ENCODE measurements at places on chromosomes 7 and 10.

DNA sequence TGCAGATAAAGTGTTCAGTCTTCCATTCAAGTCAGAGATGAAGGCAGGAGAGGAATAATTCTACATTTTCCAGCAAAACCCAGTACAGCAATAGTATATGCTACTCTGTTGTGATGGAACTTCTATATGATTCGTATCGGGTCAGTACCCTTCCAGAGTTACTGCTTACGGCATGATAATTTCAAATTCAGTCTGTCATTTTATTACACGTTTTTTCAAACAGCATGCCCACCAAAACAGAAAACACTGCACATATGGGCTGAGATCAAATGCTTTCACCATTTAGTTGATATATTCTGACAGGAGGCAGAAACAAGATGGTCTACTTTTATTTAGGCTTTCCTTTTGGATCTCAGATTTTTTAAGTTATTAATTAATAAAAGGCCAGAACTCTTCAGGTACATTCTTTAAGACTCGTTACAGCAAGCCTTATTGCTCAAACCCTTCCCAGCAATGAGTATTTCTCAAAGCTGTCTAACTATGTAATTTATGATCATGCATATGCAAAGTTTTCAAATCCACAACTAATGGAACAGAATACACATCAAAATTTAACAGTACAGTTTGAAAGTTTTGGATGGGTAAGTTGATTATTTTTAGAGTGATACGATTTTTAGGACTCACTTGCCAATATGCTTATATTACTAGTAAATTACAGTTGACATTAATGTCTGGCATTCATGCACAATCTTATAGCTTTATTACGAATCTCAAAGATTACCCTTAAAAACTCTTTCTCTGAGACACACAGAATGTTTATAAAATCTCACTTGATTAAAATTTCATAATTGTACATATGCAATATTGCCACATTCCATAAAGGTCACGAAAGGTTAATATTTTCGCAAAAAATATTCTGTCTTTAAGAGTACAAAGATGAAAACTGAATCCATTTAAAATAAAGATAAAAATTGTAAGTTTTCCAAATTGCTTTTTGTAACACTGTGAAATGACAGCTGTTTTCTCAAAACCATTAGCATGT is 91.0 kb downstream of the ANK3 start:
- no peak for DNase-seq

DNA sequence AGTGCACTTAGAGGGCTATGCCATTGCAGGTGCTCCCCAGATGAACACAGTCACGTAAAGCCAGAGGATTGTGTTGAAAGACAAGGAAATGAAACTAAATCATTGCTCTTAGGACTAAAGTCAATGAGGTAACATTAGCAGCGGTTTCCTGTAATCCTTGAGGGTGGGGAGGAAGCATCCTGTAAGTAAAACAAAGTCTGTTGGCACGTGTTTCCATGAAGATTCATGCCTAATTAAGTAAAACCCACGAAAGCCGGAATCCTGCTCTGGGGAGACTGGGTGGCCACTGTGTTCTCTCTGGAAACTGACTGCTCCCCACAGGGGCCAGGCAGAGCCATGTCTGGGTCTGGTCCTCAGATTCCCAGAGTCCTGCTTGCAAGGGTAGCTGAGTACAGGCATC is 18.3 kb downstream of the STEAP1B start:
- DNase-seq: peak; percentile 8

DNA sequence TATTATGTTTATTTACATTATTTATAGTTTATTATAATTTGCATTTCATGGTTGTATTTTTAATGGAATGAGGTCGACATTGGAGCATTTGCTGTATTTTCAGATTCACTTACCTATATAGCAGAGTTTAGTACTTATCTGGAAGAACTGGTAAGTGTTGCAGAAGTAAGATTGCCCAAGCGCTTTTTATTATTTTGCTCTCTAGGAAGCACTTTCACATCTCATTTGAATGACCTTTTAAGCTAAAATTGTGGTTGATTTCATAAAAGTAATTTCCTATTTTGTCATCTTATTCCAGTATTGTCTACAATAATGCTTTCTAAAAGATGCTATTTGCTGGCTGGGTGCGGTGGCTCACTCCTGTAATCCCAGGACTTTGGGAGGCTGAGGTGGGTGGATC is 28.6 kb downstream of the SEC61A2 start:
- no peak for DNase-seq

- no peak for DNase-seq
These were observed 77.4 kb upstream of the PRR15 start for GRCh38 chr7:29486191-29486700.

GRCh38 chr10:97210543-97210960 is 24.8 kb upstream of the SLIT1 start:
- peak; percentile 28 for DNase-seq

- DNase-seq: peak; percentile 49
These were observed 10.4 kb upstream of the LMBR1 start for GRCh38 chr7:156903232-156903909.

DNA sequence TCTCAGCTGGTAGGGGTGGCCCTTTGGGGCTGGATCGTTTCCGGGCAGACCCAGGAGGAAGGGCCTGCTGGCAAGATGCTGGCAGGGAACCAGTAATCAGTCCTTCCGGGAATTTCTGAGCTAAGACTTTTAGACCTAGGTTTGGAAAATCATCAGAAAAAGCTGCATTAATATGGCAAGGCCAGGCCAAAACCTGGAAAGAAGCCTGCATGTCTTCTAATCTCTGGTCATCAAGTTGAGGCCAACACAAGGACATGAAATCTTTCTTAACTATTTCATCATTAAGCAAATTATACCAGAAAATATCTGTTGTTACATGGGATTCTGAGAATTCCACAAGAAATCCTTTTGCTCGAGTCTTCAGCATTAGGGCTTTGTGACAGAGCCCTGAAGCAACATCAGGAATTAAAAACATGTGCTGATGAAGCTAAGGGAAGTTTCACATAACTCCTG is 19.9 kb downstream of the CPA1 start:
- DNase-seq: no peak

GRCh38 chr7:94350734-94351133 is 44.0 kb upstream of the COL1A2 start:
- DNase-seq: no peak

DNA sequence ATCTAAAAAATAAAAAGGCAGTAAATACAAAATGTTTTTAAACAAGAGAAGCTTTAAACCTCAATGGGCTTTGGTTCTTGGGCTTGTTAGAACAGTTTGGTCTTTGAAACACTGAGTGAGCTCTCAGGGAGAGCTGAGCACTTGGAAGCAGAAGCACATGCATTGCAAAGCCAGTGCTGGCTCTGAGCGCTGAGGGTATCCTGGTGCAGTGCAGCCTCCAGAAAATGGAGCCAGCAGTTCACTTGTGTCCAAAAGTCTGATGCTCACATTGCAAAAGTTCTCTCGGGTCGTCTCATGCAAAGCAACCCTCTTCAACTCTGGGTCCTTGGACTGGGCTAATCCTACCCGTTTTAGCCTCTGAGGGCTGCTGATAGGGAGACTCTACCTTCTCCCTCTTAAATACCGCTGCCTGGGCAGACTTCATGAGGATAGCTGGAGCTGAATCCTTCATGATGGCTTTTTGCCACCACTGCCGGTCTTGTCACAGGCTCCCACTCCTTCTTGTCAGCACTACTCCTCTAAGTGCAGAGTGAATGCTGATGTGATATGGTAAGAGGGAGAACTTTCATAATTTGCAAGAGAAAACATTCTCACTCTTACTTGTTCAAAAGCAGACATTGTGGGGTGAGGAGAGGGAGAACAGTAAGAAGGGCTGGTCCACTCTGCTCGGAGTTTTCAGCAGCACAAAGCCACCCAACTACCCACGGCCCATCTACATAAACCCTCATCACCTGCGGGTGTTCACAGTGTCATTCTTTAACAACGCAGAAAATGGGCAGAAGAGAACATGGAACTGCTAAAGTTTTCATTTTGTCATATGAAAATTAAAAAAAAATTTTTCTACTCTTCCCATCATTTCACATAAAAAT is 42.2 kb upstream of the BMPER start:
- no peak for DNase-seq

- DNase-seq: no peak
These were observed 4.8 kb upstream of the DMTF1 start for GRCh38 chr7:87147500-87147899.

- DNase-seq: no peak
These were observed 111.3 kb downstream of the HPSE2 start for GRCh38 chr10:99124376-99124775.

GRCh38 chr10:46091080-46091827 is 45.2 kb upstream of the MSMB start:
- DNase-seq: peak; percentile 18

DNA sequence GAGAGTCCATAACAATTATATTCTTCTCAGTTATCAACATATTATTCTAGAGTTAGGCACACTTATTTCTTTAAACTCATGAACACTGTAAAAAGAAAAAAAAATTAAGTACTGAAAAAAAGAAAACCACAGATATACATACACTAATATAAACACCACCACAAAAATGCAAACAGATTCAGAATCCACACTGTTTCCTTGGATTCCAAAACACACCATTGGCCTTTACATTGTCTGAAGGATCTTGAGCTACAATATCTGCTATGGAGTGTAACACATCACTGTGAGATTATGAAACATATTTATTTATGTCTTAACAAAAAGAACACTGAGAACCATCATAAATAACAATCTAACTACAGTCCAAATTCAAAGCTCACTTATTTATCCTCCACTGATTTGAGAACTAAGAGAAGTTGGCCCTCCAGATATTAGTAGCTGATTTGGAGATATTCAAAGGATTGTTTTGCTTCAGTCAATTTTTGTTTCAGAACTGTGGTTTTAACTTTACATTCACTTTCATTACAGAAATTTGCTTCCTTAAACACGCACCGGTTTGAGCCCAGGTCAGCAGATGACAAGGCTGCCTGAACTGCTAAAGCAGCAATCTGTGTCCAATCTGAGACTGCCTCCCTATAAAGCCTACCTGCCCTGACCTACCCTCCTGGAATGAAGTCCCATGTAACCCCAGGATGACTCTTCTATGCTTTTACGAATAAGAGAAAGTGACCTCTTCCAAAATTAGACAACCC is 47.0 kb upstream of the CDK1 start:
- DNase-seq: peak; percentile 14

DNA sequence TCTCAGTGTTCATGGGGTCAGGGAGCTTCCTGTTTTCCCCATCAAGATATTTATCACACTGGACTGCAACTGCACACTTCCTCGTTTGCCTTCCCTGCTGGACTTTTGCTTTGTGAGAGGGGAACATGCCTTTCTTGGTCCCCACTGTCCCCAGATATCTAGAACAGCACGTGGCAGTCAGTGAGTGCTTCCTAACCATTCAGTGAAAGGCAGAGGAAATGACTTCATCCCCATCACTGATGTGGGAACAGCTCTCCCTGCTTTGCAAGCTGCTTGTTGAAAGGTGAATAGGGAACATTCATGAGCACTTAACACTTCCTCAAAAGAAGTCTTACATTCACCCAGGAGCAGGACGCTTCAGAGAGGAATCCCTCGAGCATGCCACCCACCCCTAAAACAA is 135.4 kb downstream of the MYOF start:
- no peak for DNase-seq

GRCh38 chr7:23472956-23473843 is 2.9 kb upstream of the IGF2BP3 start:
- no peak for DNase-seq

DNA sequence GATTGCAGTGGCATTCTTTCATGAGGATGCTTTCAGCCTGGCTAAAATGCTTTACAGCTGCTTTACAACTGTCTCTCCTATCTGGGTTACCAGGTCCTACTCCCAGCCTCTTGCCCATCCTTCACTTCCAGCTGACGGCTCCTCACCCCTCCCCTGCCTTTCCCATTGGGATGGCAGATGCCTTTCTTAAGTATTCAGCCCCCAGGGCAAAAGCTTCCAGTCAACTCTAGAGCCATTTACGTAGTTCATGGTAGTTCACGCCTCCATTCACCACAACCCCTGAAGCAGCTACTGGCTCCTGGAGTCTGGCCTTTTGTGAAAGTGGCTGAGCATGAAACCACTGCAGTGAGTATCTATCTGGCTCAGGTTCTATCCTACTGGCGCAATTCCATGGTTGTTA is 17.2 kb upstream of the BMPER start:
- no peak for DNase-seq

DNA sequence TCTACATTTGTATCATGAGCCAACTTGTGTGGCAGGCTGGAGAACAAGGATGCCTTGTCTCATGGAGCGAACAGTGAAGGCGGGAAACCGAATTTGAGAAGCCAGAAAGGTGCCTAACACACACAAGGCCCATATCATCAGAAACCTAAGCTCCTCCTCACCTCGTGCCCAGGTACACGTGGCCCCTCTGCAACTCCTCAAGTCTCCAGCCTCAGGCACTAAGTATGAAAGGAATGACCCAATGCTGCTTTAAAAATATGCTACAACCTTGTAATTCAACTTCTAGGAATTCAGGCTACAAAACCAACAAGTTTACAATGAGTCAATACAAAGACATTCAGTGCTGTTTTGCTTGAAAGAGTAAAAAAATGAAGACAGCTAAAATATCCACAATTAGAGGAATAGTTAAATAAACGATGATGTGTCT is 95.7 kb downstream of the CDK6 start:
- DNase-seq: no peak

GRCh38 chr10:102450374-102451104 is 804 bp downstream of the C10orf95 start:
- peak; percentile 93 for DNase-seq

DNA sequence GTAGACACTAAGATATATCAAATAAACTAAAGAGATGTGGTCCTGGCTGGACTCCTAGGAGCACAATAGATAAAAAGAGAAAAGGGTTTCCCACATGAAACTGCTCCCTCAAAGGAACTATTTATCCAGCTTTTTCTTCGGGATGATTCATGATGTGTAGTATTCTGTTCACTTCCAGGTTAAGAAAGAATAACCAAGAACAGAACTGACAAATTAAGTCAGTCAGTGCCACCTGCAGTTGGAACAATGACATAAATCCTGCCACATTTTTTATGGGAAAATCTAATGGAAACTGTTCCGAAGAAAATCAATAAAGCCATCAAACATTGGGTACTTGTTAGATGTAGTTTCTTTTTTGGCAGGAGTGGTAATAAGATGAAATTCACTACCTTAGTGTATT is 87.1 kb downstream of the POLR1F start:
- no peak for DNase-seq

DNA sequence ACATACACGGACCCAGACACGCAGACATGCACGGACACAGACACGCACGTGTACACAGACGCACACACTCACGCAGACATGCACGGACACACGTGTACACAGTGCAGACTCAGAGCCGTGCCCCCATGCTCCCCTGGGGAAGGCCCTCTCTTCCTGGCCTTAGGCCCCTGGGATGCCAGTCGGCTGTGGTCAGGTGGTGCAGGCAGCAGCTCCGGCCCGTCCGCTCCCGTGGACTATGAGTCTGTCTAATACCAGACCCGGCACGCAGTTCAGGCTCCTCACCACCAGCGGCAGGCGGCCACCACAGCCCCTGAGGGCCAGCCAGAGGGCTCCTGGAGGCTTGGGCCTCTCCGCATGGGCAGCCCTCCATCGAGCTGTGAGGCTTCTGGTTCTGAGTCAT is 52.0 kb upstream of the NKX6-2 start:
- no peak for DNase-seq

DNA sequence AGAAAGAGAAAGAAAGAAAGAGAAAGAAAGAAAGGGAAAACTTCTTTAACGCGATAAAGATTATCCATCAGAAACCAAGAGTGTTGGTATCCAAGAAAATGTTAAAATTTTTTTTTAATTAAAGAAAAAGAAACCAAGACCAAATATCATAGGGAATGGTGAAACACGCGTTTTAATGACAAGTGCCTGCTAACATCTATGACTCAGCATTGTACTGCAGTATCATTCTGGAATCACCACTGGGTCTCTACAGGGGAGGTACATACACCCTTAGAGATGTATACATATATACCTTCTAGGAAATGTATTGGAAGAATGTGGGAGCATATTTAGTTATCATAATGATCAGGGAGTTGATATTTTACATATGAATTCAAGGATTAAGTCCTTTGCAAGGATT is 32.1 kb upstream of the PIK3AP1 start:
- no peak for DNase-seq
